ENCODE measurements at places on chromosomes 5 and 9.

GRCh38 chr5:120684213-120684612, 220.1 kb downstream of the PRR16 start:
- peak; percentile 21 for DNase-seq

GRCh38 chr9:26311463-26311995, 581.1 kb downstream of the CAAP1 start:
- no peak for DNase-seq

DNA sequence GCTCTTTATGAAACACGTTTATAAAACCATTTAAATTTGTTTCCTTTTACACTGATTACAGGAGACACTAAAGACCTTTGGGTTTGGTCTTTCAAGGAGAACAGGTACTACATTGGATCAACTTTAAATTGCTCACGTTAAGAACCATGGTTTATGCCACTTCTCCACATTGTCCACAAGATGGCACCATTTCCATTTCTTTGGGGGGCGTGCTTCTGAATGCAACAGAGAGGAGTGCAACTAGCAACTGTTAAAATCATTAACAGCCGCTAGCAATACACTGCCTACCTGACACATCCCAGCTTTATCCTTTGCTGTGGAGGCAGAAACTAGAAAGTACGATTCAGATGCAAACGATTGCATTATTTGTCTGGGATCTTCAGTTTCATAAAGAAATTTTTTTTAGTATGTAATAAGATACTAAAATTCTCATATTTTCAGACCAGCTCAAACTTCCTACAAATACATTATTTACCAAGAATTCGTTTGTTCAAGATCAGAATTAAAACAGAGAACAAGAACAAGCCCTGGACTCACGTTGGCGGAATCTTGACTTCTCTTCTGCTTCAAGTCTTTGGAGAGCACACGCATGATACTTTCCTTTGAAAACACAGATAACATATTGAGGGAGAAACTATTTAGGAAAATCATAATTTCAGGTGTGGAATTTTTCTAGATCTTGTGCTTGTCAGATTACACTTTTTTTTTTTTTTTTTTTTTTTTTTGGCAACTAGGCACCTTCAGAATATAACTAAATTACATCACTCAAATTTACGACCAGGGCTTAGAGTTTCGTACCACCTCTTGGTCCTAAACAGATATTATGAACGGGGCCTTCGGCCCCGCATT, 702 bp downstream of the CDC20B start:
- DNase-seq = peak; percentile 81

GRCh38 chr5:131305906-131306305, 42.1 kb downstream of the CDC42SE2 start:
- peak; percentile 75 for DNase-seq

DNA sequence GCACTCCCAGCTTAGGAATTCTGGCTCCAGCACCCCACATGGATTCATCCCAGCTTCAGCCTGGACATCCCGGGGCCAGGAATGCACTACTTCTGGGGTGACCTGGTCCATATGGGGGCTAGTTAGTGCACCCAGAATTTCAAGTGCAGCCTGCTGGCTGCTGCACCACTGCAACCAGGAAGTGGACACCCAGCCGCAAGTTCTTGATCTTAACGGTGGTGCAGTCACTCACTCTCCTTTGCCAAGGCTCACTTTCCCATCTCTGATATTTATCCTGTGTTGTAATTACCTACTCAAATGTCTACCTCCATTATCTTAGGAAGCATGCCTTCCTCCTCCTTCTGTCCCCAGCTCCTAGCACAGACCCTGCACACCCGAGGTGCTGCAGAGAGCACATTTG, 26.2 kb upstream of the RAB14 start:
- DNase-seq = no peak

DNA sequence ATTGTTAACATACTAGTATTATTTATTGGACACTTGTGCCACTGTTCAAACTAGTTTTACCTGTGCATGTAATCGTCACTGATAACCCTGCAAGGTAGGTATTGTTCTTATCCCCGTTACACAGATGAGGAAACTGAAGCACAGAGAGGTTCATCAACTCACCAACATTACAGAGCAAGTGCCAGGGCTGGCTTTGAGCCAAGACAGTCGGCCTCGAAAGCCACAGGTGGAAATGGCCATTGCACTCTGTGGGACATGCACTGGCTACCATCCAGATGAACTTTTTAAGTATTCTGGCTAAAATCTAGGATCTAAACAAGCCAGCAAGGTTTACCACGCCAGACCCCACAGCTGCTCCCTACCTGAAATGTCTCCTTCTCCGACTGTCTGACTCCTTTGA, 57.9 kb downstream of the TEX10 start:
- DNase-seq = no peak

GRCh38 chr5:179191506-179192184, 131.5 kb downstream of the ZNF354C start:
- no peak for DNase-seq

- DNase-seq = peak; percentile 85
Observed at GRCh38 chr9:4833781-4834560, 41.2 kb downstream of the RCL1 start.

GRCh38 chr5:142107736-142108431, 695 bp upstream of the NDFIP1 start:
- no peak for DNase-seq

DNA sequence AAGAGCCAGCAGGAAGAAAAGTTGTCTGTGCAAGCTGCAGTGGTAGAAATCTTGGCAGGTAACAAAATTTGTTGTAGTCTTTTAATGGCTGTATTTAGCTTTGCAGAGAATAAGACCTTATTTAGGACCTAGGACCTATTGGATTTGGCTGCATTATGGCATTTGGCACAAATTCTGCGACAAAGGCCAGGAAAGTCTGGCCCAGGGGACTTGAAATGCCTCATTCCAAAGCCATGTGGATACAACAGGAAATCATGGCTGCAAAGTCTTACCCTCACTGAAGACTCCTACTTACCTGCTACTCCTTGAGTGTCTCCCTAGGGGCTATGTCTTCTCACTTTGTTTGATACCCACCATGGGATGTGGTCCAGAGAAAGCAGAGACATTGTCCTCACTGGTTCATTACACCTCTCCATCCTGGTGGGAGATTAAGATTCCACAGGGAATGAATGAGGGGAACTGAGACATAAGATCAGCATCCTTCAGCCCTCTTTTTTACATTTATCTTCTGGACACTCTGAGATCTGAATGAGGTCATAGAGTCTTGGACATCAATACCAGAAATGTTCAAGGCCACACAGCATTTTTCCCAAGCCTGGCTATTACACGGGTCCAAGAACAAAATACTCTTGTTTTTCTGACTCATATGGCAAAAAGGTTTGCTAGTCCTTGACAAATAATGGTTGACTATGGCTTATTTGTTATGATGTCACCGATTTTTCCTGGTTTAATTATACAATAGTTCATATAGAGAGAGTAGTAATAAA, 119.4 kb downstream of the PDE8B start:
- DNase-seq = peak; percentile 36

DNA sequence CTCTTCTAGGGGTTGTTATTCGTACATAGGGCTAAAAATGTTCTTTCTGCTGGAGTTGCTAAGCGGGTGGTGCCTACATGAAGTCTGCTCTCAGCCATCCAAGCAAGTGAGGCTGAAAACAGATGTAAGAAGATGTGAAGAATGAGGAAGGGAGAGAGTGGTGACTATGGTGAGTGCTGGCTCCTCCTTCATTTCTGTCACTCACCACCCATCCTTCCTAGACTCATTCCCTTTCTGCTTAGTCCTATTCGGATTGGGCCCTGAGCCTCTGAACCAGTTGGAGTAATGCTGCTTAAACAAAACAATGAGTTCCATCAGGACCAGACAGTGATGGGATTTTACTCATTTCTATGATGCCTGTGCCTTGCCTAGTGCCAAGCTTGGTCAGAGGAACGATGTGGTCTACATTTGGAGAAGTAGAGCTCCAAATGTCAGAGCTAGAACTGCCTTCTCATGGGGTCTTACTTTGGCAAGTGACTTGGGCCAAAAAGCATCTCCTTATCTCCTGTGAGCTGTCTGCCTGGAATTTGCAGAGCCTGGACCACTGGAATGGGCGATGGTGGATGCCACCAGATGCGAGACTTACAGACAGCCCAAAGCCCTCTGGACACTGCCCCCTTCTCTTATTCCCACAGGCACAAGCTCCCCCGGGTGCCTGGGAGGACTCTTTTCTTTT, 192.9 kb downstream of the FBXL7 start:
- no peak for DNase-seq

DNA sequence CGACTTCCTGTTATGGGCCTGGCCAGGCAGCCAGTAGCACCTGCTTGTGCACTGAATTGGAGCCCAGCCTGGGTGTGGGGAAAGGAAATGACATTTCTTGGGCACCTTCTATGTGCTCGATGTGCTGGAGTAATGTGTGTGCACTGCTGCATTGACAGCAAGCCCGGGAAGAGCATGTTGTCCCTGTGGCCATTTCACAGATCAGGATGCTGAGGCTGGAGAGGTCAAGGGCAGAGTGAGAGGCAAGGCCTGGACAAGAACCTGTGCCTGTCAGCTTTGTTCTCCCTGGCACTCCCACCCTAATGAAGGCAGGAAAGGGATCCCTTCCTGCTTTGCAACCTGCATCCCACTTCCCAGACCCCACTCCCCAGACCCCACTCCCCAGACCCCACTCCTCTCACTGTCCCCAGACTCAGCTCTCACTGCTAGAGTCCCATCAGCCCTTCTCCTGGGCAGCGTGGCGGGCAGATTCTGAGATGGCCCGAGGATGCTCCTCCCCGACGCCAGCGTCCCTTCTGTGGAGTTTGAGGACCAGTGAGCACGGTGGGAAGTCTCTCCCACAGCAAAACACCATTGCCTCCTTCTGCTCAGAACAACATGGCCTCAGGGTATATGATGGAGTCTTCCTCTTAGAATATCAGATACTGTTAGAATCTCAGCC, 49.6 kb downstream of the BARX1 start:
- no peak for DNase-seq

DNA sequence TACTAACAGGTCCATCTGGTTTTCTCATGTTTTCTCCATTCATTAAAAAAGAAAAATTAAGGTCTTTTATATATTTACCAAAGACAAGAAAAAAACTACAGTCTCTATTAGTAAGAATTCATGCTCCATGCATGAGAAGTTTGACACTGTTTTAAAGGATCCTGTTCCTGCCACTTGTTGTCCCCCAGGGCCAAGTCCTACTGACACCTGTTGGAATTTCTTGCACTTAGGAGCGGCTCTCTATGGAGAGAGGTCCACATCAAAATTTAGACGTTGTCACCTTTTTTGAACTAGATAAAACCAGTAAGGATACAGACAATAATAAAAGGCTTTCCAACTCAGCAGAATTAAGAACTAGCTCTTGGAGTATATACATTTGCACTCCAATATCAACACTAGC, 42.3 kb downstream of the PWWP2A start:
- no peak for DNase-seq

DNA sequence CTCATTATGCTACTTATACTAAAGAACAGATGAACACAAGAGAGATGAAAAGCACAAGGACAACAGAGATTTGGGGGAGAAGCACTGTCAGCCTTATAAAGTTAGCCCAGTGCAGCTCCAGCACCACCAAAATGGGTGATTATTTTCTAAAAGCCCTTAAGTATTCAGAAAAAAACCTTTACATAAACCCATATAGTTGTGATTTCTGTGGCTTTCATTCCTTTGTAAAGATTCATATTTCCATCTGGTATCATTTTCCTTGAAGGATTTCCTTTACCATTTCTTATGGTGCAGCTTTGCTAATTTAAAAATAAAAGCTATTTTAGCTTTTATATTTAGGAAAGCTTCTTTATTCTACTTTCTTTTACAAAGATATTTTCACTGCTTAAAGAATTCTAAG, 311.0 kb downstream of the TMEM167A start:
- no peak for DNase-seq

- no peak for DNase-seq
Observed at GRCh38 chr5:127960270-127960691, 123.3 kb upstream of the SLC12A2 start.

DNA sequence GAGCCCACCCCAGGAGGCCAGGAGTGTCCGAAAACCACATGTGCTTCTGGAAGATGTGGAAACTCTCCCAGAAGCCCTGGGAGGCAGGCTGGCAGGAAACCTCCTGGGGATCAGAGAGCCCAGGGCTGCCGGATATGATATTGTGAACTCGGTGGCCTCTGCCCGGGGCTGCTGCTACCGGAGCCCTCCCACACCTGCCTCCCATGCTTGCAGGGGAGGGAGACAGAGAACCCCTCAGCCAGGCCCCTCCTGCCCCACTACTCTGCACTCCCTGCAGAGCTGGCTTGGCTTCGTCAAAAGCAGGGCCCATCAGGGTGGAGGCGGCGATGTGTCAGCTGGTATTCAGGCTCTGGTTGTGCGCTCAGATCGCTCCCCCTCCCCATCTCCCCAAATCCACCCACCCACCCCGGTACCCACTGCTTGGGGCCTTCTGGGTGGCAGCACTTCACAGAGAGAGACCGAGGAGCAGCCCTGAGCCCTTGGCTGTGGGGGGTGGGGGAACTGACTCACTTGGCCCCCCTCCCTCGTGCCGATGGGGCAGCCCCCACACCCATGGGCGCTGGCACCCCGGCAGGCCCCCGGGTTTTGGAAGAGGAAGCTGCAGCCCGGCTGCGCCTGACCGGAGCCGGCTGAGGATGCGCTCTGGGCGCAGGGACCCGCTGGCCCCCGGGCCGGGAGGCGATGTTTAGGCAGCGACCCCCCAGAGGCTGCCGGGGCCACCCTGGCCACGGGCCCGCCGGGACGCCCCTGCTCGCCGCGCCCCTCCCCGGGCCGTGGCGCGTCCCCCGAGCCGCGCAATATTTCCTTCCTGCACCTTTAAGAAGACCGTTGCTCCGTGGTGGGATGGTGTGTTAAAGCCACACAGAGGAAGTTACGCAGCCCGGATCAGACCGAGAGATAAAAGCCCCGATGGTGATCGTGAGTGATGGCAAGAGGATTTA, 786 bp upstream of the NTNG2 start:
- DNase-seq = peak; percentile 87

DNA sequence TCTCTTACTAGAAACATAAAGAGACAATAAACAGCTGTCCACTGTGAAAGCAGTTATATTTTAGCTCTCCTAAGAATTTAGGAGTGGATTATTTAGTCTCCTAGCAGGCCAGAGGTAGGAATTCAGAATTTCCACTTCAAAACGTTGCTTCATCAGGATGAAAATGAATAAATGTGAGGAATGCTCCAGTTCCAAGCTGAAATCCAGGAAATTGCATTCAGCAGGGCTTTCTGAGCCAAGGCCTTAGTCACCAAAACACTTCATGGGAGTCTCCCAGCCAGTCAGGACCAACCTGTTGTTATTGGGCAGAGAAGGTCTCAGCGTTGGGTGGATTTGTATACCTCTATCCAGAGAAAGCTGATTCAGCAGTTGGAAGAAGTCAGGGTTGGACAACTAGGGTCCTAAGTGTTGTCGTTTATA, 1040.3 kb downstream of the TLE1 start:
- DNase-seq = peak; percentile 84

- peak; percentile 94 for DNase-seq
Observed at GRCh38 chr5:17359451-17360011, 138.5 kb upstream of the TAF11L2 start.
